ENCODE measurements at places on chromosomes 4 and X.

GRCh38 chr4:128635955-128636560 lies 173.4 kb upstream of the JADE1 start:
- DNase-seq = no peak

GRCh38 chrX:103414561-103414960 lies 38.2 kb downstream of the BEX3 start:
- DNase-seq = no peak

GRCh38 chr4:17356926-17357325 lies 155.0 kb downstream of the QDPR start:
- DNase-seq = no peak

DNA sequence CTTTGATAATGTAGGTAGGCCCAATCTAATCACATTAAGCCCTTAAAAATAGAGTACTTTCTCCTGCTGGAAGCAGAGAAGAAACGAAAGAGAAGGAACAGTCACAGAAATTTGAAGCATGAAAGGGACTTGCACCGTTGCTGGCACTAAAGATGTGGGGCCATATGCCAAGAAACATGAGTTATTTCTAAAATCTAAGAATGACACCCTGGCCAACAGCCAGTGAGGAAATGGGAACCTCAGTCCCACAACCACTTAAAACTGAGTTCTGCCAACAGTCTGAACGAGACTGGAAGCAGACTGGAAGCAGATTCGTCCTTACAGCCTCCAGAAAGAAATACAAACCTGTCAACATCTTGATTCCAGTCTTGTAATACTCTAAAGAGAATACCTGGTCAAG lies 70.1 kb downstream of the CENPC start:
- no peak for DNase-seq

- DNase-seq = no peak
These were observed 27.4 kb upstream of the SOD3 start for GRCh38 chr4:24768006-24768405.

DNA sequence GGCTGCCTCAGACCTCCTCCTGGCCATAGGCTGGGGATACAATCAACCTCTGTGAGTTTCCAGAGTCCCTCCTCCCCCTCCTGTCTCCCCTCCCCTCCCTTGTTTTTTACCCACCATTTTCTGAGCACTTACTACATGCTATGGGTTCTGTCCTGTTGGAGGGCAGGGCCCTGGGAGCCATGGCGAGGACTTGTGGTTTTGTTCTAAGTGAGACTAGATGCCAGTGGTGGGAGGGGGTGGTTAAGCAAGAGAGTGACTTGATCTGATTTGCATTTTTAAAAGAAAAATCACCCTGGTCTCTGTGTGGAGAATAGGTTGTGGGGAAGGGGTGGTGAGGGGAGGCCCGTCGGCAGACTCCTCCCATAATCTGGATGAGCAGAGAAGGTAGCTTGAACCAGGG lies 39.5 kb downstream of the EFNB1 start:
- DNase-seq = no peak

DNA sequence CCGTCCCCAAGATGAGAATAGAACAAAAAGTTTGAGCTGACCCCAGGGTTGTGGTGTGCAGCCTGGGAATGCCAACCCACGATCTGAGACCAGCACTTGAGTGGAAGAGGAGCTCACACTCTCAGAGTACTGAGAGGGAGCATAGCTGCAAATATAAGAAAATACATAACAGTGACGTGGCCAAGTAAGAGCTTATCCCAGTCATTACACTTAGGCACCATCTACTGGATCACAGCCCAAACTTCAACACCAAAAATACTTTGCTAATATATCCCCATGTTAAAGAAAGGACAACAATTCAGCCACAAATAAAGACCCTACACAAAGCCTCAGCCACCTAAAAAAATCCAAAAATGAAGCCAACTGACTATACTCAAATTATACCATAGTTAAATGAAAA lies 33.3 kb upstream of the CXCL6 start:
- no peak for DNase-seq

GRCh38 chrX:132433551-132433950 lies 55.3 kb downstream of the MBNL3 start:
- DNase-seq = no peak

DNA sequence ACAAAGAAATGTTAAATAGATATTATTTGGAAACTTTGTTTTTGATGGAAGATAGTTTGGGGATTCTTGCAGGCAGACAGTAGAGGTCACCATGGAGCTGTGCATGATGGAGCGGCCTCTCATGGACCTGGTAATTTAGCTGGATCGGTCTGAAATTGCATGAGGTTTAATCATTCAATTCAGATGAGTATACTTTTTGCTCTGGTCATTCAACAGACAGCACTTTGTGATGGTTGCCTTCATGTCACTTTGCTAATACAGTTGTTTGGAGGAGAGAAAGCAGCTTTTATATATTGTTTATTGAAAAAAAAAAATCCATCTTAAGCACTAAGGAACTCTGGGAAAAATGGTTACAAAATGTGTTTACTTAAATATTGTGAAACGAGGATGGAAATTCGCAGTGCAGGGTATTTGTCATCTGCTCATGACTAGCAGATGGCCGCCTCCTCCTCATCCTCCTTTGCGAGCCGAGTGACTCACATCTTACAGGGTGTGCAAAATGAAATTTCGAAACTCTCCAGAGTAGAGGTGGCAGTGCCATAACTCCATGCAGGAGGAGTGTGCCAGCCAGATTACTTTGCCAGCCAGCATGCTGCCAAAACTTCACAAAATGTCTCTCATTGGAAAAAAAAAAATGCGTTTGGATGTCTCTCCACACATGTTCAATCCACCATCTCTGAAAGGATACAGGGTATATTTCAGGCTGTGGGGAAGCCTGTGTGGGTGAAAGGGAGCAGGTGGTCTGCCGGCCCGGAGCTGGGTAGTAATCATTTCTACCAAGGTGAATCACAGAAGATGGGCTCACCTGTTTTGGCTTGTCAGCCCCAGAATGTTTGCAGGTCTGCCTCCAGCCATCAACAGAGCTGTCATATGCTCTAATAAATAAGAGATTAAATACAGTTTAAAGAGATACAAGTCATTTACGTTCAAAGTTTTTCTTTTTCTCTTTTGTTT lies 314.9 kb upstream of the DIPK2B start:
- DNase-seq = no peak

DNA sequence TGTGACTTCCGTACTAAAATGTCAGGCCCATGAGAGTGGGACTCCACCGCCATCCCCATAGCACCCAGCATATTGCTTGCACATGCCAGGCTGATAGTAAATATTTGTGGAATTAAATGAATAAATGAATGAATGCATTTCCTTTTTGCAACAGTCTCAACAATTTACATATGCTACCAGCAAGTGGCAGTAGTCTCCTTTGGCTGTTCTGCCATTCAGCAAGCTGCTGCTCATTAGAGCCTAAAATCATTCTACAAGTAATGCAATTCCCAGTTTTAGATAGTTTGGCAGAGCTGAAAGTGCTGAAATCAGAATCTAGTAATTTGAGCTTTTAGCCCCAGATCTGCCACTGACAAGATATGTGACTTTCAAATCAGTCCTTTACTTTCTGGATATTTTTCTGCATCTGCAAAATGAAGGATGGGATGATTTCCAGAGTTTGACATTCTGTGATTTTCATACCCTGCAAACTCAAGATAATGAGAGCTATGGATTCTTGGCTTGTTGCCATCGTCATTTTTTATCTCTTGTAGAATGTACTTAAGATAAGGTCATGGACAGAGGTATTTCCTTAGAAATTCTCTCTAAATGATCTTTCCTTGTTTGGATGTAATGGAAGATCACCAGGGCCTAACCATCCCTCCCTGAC lies 35.7 kb upstream of the INTS6L start:
- no peak for DNase-seq

- no peak for DNase-seq
These were observed 36.8 kb downstream of the RAP1GDS1 start for GRCh38 chr4:98298022-98298421.

DNA sequence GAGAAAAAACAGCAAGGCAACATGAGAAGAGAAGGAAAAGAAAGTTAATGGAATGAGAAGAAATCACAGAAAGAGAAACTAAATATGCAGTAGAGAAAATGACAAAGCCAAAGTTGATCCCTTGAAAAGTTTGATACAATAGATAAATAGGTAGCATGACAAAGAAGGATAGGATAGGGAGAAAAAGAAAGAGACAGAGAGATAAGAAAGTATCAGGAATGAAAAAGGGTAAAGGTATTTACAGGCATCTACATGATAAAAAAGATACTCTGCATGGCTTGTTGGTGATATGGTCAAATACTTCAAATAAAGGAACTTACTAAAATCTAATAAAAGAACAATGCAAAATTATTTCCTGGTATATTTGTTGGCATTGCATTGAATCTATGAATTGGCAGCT lies 185.5 kb upstream of the TECRL start:
- no peak for DNase-seq

- no peak for DNase-seq
These were observed 438.1 kb downstream of the GBA3 start for GRCh38 chr4:23130845-23131244.

GRCh38 chr4:105815701-105816100 lies 79.6 kb upstream of the NPNT start:
- DNase-seq = no peak

GRCh38 chrX:149205937-149206336 lies 299.2 kb downstream of the IDS start:
- DNase-seq = no peak

- no peak for DNase-seq
These were observed 136.1 kb upstream of the SLC4A4 start for GRCh38 chr4:71202705-71203104.

DNA sequence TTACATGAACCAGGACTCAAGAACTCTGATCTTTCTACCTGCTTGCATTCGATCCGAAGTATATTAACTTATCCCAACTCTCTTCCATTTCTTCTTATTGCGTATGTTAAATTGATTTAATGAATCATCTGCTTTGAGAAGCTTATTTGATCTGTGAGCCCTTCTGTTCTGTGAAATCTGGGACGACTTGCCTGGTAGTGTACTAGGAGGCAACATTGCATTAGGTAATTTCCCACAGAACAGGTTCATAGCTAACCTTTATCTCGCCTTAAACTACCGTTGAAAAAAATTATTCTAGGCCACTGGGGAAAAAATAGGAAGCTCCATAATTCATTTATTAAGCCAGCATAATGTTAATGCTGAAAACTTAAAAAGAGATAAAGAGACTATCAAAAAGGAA lies 67.2 kb upstream of the MAB21L2 start:
- DNase-seq = no peak

GRCh38 chr4:171919314-171919713 lies 106.1 kb downstream of the GALNTL6 start:
- no peak for DNase-seq

DNA sequence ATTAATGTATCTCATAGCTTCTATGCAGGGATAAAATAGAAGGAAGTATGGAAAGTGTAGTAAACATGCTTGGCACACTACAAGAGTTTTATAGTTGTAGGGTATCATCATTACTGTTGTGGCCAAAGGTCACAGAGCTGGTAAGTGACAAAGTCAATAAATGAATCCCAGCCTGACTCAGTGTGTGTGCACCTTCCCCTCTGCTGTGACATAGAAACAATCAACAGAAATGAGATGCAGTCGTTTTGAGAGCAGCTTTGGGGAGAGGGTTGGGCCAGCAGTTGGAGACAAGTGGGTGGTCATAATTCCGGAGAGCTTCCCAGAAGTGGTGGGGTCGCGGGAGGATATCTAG lies 82.4 kb upstream of the RBPJ start:
- DNase-seq = no peak

DNA sequence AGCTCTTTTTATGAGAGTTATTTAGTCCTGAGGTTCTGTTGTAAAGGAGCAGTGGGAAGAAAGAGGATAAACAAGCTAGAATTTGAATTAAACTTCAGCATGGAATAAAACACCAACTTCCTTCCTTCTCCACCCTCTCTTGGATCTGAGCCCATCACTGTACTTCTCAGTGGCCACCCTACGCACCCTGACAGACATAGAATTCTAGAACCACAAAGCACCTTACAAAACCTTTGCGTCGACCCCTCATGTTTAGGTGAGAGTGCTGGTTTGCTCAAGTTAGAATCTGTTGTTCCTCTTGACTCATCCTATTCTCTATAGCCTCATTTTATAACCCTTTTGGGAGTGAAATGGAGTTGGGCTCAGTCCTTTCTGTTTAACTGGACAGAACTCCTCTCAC lies 84.6 kb upstream of the RPL34 start:
- no peak for DNase-seq

GRCh38 chr4:152581536-152582160 lies 45.8 kb upstream of the FBXW7 start:
- no peak for DNase-seq

GRCh38 chrX:16185725-16186136 lies 18.4 kb downstream of the MAGEB17 start:
- no peak for DNase-seq

DNA sequence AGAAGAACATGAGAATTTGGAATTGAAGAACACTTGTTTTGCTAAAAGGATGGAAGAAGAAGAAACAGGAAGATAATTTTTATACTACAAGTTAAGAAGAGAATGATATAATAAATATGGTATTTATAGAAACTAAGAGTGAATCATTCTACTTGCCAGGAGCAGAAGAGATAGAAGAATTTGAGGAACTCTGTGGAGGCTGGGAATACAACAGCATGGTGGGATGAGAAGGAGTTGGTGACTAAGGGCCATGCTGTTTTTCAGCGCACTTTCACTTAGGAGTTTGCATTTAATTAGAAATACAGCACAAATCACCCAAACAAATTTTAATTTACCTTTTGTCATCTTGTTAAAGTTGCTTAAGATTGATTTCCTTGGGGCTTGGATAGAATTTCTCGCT lies 20.5 kb downstream of the HADH start:
- no peak for DNase-seq

- DNase-seq = no peak
These were observed 27.4 kb downstream of the GBA3 start for GRCh38 chr4:22720091-22720490.

GRCh38 chr4:8847764-8848163 lies 23.9 kb downstream of the HMX1 start:
- no peak for DNase-seq

DNA sequence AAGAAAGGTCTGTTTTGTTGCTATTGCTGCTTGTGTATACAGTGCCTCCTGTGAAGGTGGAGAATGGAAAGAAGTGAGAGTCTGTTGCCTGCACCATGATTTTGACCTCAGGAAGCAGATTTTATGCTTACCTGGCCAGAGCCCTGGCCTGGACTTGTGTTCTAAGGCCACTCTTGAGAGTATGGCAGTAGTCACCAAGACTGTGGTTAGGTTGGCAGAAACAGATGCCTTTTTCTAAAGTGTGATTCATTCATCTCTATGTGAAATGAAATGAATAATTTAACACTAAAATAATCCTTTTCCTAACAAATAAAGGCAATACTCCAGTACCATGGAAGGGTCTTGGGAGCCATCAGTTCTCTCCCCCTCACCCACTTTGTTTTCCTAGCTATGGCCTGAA lies 161.8 kb downstream of the DCLK2 start:
- DNase-seq = no peak

GRCh38 chrX:23334848-23335599 lies at the start of gene PTCHD1:
Gene PTCHD1, plus strand, starts transcription at chrX:23334849. Its CDS starts 27 bp downstream, at chrX:23334876.
- no peak for DNase-seq

GRCh38 chrX:107450823-107451509 lies 1.5 kb downstream of the FRMPD3 start:
- no peak for DNase-seq

DNA sequence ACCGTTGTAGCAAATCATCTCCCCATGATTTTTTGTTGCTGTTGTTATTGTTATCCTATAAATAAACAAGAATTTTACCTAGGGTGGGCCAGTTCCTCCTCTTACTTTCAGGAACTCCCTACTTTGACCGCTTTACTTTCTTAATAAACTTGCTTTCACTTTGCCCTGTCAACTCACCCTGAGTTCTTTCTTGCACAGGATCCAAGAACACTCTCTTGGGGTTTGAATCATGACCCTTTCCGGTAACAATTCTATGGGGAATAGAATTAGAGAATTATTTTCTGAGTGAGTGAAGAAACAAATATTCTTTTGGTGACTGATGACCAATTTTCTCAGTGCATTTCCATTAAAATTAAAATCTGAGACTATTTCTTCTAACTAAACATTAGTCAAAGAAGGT lies 584.0 kb upstream of the TENM3 start:
- DNase-seq = no peak
